ENCODE measurements at places on chromosomes 2 and 18.

DNA sequence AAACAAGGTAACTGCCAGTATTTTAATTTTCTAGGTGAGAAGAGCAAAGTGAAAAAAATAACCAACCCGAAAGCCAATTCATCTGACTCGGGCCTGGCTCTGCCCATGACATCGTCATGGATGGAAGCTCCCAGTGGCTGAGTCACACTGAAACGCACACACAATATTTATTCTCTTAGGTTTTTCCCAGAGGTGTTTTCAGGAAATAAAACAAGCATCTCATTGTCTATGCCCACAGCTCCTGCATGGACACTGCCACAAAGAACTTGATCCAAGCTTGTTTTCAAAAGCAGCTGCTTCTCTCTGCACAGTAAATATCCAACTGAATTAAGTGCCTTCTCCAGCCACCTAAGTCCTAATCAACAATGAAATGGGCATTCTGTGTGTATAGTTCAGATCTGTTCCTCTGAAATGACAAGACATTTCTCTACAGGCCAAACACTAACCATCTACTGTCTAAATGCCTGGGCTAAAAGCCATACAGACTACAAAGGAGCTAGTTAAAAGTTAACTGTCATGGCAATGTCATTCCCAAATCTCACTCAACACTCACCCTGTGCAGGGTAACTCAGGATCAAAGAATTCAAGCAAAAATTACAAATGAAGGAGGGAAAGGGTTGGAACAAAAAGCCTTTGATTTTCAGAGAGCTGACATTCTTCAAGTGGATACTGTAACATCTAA, 62.9 kb downstream of the RPL31 start:
- no peak for DNase-seq

GRCh38 chr2:184793176-184793575, 194.8 kb downstream of the ZNF804A start:
- DNase-seq = no peak

- DNase-seq = no peak
Observed at GRCh38 chr2:44218771-44219170, 50.1 kb downstream of the PPM1B start.

DNA sequence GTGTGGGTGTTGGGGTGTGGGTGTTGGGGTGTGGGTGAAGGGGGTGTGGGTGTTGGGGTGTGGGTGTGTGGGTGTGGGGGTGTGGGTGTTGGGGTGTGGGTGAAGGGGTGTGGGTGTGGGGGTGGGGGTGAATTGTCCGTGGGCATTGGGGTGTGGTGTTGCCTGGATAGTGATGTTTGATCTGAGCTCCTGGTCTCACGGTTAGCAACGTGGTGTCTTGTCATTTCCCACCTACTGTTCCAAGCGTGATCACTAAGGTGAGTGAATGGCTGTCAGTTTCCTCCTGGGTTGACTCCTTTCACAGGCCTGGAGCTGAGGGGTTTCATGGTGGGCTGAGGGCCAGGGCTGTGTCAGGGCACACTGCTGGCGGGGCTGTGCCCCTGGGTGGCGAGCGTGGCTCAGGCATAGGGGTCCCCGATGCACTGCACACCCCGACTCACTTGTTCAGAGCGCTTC, 27.2 kb downstream of the RTP5 start:
- no peak for DNase-seq

DNA sequence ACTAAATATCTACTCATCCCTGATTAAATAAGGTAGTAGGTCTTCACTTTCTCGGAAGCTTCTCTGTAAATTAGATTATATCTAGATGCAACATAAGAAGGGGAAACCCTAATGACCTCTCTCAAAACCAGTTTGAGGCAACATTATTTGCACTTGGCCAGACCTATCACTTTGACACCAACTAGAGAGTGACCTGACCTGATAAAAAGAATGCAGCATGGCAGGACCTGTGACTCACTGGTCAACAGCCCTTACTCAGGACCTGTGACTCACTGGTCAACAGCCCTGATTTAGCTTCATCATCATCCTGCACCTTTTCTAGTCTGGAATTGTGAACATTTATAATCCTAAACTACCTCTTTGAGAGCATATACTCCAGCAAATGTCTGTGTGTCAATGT, 1957.7 kb upstream of the CELF4 start:
- DNase-seq = no peak

DNA sequence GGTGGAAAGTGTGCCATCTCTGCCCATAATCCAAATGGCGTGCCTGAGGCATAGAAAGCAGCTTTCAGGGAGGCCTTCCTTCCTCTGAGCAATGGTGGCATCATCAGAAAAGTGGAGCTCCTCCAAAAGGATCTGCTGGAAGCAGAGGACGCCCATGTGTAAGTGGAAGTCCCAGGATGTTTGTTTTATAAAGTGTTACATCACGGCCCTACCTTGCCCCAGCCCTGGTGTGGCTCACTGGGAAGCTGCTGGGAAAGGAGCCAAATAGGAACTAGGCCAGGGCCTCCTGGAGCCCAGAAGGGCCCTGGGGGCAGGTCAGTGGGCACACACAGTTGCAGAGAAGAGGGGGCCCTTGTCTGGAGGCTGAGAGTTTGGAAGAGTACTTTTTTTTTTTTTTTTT, 4.2 kb upstream of the ODC1 start:
- no peak for DNase-seq

GRCh38 chr2:143823296-143823695, 694.1 kb downstream of the ARHGAP15 start:
- DNase-seq = peak; percentile 20

GRCh38 chr2:64105670-64106461, 38.4 kb downstream of the PELI1 start:
- DNase-seq = no peak

GRCh38 chr2:77470096-77470495, 52.1 kb downstream of the LRRTM4 start:
- peak; percentile 93 for DNase-seq

- peak; percentile 75 for DNase-seq
Observed at GRCh38 chr2:230798769-230799399, 65.9 kb upstream of the ITM2C start.

DNA sequence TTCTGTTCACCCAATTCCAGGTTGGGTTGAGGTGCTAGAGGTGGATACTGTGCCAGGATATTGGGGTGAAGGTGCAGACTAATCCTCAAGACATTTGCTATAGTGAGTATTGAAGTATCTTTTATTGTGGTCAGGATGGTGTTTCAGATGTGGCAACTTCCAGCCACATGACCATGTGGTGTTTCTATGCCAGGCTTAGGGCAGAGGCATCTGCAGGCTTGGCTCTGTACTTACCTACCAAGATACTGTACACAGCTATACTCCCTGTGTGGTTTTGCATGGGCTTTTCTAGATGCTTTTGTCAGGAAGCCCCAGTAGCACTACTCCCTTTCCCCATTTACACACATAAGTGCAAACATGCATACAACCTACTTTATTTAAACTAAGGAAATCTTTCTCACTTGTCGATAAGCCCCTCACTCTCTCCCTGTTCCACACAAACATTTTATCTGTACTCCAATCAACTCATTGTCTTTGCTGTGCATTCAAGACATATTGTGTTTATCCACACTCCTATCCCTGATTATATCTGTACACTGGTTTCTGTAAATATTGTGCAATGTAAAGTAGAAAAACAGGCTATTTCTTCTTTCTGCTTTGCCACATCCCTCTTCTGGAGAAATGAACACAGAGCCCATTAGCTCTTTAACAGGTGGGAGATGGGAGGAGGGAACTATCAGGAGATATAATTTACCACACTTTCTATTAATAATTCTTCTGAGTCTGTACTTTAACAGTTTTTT, 12.3 kb downstream of the ARL6IP6 start:
- no peak for DNase-seq

DNA sequence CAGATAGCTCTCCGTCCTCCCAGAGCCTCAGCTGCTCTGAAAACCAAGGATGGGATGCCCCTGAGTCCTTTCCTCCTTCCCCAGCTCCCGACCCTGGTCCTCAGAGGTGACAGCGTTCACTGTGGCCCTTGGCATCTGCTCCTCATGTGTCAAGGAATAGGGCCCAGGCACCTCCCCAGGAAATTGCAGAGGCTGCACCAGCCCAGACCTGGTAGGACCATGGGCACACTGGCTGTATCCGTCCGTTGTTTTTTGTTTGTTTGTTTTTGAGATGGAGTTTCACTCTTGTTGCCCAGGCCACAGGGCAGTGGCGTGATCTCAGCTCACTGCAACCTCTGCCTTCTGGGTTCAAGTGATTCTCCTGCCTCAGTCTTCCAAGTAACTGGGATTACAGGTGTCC, 37.5 kb upstream of the SLC66A3 start:
- DNase-seq = no peak

DNA sequence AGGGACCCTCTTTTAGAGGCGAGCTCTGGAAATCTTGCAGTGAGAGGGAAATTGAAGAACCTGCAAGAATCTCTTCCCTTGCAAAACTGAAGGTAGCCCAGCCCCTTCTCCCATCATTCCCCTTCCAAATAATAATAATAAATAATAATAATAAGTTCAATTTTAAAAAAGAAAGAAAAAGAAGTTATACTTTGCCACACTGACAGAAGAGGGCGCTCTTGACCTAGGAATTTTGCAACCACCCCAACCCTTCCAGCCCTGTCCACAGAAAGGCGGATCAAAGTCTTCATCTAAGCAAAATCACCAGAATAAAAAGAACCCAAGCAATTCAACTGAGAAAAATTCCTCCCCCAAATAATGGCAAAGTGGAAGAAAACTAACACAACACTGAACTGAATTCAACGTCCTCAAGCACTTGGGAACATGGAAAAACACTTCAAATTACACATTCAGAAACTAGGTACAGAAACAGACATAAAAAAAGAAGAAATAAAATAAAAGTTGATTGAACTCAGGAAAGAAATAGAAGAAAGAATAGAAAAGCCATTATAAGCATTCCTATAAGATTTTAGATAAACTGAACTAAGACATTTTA, 98.9 kb upstream of the GLS start:
- no peak for DNase-seq

- peak; percentile 76 for DNase-seq
Observed at GRCh38 chr2:100606726-100607343, 44.0 kb downstream of the PDCL3 start.

Data from brain (organoid and tissue), 16 donors.